GM12878 (cell line): ENCODE measurements at places on chromosomes 2 and 18. TPM values are rescaled to one million over a fixed set of nuclear protein-coding genes. Genes with fewer than 3 reads are reported as not detected.

- DNase-seq: no peak
Measured at GRCh38 chr2:134110532-134110931, 143.3 kb upstream of the MGAT5 start.

ZAP70 gene
- 1.3 and 2.3 TPM in 2 replicates for polyA plus RNA-seq

CFAP210 gene
- not detected in 2 replicates for polyA plus RNA-seq

CNTNAP5 gene
- polyA plus RNA-seq: not detected in 2 replicates

CAPN14 gene
- 0.36 and 0.72 TPM in 2 replicates for polyA plus RNA-seq

DNA sequence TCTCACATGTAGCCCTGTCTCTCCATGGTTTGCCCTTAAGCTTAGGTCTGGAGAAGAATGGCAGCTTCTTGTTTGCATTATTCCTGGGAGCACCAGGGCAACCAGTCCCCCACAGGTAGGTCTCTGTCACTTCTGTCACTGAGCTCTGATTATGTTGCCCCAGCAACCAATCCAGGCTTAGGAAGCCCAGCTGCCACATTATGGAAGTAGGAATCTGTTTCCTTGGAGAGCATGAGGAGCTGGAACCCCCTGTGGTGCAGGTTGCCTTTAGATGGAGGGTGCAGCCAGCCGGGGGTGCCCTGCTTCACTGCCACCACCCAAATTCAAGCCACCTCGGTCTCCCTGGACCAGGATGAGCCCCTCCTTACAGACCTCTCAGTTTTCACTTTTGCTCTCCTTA is 4.8 kb downstream of the RESP18 start:
- DNase-seq: no peak

HOXD12 gene
- not detected in 2 replicates for polyA plus RNA-seq

DNA sequence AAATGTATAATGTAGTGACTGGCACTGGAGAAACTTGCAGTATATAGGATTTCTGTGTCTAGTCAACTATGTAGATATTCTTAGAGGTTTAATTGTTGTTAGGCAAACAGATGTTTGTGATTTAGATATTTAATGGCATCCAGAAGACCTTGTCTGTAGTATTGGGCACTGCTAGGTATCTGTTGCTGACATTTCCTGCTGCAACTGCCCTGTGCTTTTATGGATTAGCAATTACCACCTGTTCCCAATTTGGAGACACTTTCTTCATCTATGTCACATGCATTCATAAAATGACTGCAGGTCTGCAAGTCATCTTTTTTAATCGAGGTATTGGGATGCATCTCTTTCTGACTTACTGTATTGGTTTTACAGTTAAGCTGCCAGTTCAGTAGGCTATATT is 71.3 kb downstream of the ITGA4 start:
- DNase-seq: no peak

RUFY4 gene
- polyA plus RNA-seq: 0.23 and 0.64 TPM in 2 replicates

- no peak for DNase-seq
Measured at GRCh38 chr2:64655018-64655664, 1.4 kb upstream of the SERTAD2 start.

- DNase-seq: no peak
Measured at GRCh38 chr2:24650997-24651642, 142.1 kb downstream of the PTRHD1 start.

DNA sequence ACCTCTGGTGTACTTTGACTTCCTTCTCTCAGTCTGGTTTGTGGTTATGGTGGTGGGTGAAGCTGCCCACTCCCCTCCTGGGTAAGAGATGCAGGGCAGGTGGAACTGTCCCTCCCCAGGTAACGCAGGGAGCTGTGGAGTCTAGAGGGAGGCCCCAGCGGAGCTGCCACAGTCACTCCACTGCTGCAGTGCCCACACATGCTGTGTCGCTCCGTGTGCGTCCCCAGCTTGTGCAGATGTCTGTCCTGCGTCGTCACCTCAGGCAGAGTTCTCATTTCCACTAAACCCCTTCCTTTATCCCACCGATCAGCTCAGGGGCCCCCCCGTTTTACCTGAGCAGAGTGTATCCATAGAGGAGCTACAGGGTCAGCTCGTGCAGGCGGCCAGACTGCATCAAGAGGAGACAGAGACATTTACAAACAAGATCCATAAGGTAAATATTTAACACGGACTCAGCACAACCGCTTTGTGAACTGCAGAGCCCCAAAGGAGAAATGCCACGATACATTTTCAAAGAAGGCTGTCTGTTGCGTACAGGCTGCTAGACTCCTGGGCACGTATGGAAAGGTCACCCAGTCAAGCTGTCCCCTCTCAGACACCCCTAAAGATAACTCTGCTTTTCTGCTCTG is 87.4 kb downstream of the MTCL1 start:
- DNase-seq: no peak

- DNase-seq: peak; percentile 36
Measured at GRCh38 chr2:165874445-165875039, 79.0 kb downstream of the TTC21B start.

ATP8B1 gene
- polyA plus RNA-seq: 0.10 and 0.20 TPM in 2 replicates

DNA sequence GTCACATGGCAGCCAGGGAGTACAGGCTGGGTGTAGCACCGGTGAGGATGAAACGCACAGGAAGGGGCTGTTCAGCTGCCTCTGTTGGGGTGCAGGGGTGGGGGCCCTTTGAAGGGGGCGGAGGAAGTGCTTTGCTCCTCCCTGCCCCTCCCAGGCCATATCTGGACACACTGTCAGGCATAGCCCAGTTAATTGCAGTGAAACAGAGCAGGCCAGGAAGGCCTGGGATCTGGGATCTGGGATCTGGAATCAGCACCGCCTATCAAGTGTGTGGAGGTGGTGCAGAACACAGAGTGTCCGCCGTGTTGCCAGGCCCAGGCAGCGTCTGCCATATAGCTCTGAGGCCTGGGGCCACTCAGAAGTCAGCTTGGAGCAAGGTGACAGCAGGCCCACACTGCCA is 119.3 kb upstream of the MSH2 start:
- DNase-seq: no peak

OTX1 gene
- polyA plus RNA-seq: 0.09 and 0.20 TPM in 2 replicates

- DNase-seq: no peak
Measured at GRCh38 chr18:25075331-25075730, 276.6 kb downstream of the ZNF521 start.

DNA sequence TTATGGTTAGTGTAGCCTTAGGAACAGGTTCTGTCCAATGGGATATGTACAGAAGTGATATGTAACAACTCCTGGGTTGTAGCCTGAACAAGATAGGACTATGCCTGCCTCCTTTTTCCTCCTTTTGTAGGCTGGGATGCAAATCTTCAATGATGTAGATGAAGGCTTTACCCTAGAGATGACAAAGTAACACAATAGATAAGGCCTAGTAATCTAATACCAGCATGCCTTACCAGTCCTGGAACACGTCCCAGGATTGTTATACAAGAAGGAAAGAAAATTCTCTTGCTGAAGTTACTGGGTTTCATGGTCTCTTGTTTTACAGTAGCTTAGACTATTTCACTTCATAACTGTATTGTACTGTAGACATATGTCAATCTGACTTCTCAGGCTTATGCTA is 192.1 kb downstream of the OTX1 start:
- DNase-seq: no peak

DNA sequence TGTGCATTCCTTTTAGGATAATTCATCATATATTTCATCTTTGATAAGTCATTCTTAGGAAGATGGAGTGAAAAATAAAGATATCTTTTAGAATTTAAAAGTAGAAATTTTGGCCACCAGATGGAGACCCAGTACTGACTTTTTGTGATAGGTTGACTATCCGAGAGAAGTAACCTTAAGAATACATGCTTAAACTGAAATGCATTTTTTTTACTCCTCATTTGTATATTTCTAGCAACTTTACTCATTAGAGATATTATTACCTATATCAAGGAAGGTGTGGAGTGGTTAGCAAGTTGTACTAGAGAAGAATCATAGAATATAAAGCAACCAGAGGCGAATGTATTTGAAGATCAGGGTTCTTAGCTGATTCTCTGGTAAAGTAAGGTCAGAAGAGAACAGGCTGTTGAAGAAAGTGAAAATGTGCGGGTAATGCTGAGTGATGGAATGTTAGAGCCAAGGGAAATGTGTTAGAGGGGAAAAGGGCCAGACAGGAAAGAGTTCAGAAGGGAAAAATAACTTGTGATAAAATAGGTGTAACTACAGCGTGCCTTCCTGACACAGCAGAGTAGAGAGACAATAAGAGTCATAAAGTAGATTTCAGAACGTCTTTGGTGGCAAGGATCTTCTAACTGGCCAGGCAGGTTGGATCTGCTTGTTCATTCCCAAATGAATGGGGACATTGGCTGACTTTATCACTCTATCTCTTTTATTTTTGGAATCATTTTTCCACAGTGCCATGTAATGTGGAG is 52.3 kb downstream of the TDRD15 start:
- DNase-seq: no peak

- no peak for DNase-seq
Measured at GRCh38 chr2:212902421-212902820, 249.0 kb downstream of the IKZF2 start.

PIEZO2 gene
- 13.8 and 21.6 TPM in 2 replicates for polyA plus RNA-seq

STK39 gene
- not detected in 2 replicates for polyA plus RNA-seq

ALPG gene
- not detected in 2 replicates for polyA plus RNA-seq

ZBTB7C gene
- not detected in 2 replicates for polyA plus RNA-seq

TEX44 gene
- not detected in 2 replicates for polyA plus RNA-seq

TCF23 gene
- 0.02 TPM in 1 of 2 replicates, not detected in the other for polyA plus RNA-seq

GALR1 gene
- polyA plus RNA-seq: not detected in 2 replicates

B3GNT7 gene
- 4.5 TPM in 2 replicates for polyA plus RNA-seq

GRCh38 chr18:47606526-47606925 is 323.9 kb downstream of the SMAD2 start:
- no peak for DNase-seq

GRCh38 chr2:101038455-101039255 is 36.6 kb downstream of the RPL31 start:
- no peak for DNase-seq

HOXD10 gene
- not detected in 2 replicates for polyA plus RNA-seq

GRCh38 chr18:36255072-36255698 is 42.3 kb upstream of the FHOD3 start:
- no peak for DNase-seq

DNA sequence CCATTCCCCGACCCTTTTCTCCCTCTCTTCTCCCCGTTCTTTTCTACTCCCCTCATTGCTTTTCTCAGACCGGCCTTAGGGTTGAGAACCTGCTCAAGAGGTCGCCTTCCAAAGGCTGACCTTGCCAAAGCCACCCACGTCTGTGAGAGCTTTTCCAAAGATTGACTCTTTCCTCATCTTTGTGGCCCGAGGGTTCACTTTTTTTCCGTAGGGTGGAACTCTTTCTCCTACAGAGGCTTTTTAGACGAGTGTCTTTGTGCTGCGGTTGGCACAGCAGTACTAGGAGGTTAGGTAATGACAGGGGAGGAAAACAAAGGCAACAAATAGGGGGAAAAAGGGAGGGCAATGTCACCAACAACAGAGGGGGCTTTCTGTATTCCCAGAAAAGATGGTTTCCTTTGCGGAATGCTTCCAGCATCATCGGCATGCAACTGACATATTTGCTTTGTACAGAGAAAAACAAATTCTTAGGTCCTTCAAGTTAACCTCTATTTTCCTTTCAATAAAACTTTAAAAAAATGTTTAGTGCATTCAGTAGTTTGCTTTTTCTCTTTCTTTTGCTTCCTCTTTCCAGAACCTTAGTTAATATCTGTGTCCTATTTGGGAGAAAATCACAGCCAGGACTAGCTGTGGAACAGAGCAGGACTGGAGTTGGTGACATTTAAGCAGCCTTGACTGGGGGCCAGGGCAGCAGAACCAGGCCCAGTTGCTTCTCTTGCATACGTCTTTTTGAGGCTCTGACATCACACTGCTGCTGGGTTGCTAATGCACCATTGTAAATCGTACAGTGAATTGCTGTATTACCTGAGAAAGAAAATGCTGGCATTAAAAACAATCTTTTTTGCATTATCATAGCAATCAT is 188.1 kb upstream of the FANCL start:
- no peak for DNase-seq

DNA sequence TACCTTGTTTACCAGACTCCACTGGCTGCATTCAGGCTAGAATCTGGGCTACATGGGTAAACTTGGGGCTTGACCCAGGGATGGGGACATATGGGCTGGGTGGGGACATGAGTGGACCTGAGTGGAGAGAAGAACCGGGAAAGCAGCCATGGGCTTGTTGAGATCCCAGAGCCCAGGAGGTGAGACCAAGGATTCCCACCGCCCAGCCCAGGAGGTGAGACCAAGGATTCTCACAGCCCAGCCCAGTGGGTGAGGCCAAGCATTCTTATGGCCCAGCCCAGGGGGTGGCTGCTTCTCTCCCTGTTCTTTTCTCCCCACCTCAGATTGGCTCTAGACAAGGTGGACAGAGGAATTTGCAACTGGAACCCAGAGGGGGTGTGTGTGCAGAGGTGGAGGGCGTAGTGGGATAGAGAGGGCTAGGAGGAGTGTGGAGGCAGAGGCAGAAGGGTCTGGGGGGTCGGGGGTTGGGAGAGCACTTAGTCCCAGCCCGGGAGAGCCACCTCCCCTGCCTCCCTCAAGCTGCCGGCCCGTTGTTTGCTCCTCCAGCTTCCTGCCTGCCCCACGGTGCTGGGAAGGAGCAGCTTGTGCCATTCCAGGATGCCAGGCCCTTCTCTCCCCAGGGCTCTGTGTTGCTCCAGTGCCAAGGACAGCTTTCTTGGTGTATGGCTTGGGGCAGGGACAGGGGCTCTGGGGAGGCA is 25.6 kb downstream of the GLI2 start:
- DNase-seq: no peak

DLX1 gene
- polyA plus RNA-seq: 0.18 TPM in 1 of 2 replicates, not detected in the other

GRCh38 chr2:39996653-39997080 is 217.6 kb upstream of the THUMPD2 start:
- no peak for DNase-seq

GRCh38 chr2:222102575-222103349 is 196.0 kb downstream of the PAX3 start:
- no peak for DNase-seq

KLHL30 gene
- polyA plus RNA-seq: 0.03 TPM in 1 of 2 replicates, not detected in the other

DNA sequence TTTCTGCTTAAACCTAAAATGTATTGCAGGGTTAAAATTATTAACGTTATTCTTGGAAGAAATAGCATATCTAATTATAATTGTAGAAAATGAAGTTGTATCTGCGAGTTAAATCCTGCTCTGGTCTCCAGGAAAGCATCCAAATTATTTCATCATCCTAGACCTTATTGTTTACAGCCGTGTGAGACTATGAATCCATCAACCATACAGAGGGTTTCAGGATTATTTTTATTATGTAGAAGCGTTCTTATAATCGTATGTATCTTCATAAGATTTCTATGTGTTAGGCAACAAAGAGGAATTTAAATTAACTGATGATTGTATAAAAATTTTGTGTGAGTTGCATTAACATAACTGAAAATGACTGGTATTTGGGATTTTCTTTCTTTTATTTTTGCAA is 14.5 kb upstream of the DSC3 start:
- no peak for DNase-seq

DNA sequence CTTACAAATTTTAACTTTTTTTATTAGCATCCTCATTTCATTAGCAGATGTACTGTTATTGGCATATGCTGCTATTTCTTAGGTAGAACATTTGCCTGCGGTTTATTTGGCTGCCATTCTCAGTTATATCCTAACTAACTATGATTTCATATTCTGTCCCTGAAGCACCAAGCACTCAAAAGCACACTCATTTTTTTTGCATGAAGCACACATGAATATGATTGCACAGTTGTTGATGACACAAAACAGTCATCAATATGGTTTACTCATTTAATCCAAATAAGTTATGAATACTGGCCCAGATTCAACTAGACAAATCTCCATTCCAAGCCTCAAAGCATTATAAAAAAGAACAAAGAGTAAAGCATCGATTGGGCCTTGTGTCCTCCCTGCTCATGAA is 129.4 kb upstream of the CNTNAP5 start:
- no peak for DNase-seq

CD226 gene
- polyA plus RNA-seq: 22.7 and 23.5 TPM in 2 replicates
